ENCODE measurements at places on chromosomes 7 and 10.

GRCh38 chr10:127815147-127815546 is 77.6 kb downstream of the CLRN3 start:
- no peak for DNase-seq

- DNase-seq: no peak
Observed at GRCh38 chr7:956031-956430, 1.6 kb upstream of the ADAP1 start.

DNA sequence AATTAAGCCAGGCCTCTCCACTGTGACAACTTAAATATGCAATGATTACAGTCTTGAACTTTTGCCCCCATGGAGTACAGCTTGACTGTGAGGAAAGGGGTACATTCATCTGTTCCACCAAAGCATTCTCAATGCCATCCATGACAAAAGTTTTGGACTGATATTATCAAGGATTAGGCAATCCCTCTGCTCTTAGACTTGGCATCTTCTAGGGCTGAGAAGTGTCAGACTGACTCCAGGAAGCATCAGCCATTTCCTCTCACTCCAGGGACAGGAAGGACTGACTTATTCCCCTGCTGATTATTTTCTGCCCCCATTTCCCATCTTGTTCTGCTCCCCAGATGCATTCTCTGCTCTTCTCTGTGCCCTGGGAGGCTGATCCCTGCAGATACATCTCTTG is 69.7 kb downstream of the ZNF365 start:
- no peak for DNase-seq

DNA sequence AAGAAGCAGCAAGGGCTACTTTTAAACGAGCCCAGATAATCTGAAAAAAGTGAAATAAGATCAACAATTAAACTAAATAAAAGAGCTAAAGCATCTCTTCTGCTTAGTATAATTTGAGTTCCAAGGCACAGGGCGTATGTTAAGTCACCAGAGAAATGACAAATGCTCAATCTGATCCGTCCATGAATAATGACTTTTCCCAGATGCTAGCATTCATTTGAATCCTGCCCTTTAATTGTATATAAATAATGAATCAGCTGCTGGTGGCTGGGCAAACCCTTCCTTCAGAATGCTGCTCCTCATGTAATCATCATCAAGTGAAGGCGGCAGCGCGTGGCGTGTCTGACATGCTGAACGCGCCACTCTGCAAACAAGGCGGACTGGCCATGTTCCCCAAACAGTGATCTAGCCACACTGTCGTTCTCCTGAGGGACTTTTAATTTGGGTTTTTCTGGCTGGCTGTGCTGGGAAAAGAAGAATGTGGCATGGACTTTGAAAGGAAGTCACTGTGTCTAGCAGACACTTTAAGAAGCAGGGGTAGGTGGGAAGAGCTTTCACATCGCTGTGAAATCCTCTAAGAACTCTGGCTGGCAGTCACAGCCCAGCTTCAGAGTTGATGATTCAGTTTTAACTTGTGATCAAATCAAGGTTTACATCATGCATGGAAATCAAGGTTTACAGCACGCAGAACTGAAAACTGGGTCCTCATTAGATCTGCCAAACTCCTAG is 70.7 kb downstream of the BEND7 start:
- no peak for DNase-seq

GRCh38 chr7:83655951-83656556 is 7.1 kb upstream of the SEMA3E start:
- DNase-seq: peak; percentile 34

DNA sequence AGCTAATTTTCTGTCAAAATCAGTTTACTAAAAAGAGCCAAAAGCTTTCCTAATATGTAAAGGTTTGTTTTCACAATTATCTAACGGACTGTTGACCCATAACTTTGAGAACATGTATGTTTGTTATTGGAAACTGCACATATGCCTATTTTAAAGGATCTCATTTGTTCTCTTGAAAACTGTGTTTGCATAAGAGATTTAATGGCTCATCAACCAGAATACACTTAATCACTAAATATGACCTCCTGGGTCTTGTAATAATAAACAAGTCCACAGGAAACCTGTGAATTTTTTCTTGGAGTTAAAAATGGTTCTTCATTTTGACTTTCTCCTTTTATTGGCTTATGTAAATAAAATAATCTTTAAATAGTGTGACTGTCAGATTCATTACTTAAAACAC is 48.3 kb upstream of the STEAP1B start:
- DNase-seq: no peak

DNA sequence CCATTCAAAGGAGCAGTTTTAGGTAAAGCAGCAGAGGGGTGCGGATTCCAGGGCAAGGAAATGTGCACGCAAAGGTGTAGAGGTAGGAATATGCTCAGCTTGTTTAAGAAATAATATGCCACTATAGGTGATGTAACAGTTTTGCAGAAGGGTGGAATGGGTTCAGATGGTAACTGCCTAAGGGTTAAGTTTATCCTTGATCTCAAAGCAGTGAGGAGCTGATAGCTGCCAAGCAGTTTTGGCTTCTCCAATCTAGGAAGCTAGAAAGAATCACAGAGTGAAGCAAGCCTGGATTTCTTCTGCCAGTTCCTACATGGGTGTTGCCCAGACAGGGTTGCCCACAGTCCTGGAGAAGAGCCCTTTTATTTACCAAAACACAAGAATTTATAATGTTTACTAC is 6.0 kb downstream of the ACADSB start:
- DNase-seq: no peak

DNA sequence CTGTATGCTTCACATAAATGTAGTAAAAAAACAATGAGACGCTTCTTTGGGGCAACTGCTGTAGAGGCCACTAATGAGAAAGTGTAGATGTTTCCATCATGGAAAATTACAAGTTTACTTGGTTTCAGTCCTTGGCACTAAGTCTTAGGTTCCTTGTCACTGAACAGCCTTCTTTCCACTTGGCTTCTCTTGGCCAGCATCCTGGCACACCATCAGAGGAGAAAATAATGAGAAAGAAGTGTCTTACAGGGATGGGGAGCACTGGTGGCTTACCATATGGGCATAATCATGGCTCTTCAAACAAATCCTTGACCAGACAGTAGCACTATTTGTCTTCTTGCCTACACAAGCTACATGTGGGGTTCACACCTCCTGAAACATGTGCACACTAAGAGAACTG is 22.5 kb upstream of the SH3PXD2A start:
- no peak for DNase-seq

GRCh38 chr10:73494877-73495225 is 973 bp downstream of the PPP3CB start:
- no peak for DNase-seq

DNA sequence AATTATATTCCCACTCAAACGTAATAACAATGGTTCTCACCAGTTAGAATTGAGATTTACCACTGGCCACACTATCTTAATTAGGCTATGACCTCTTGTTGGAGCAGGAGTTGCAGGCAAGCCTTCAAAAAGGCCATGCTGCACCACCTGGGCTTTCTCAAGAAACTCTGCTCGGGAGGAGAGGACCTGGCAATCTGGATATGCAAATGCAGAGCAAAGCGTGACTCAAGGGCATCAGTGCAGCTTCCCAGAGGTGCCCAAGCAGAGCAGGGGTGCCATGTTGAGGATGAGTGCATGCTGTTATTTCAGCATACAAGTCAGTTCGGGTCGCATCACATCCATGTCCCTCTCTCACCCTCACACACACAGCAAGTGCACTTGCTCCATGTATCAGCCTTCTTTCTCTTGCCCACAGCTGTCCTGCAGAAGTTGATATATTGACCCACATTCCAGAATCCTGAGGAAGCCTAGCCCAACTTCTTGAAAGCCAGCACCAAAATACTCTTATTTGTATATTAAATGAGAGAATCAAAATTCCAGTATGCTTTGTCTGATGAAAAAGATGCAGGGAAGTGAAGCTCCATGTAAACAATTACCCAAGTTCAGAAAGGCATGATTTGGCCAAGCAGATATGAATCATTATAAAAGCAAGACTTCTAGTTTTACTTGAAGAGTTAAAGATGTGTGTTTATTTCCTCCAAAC is 55.7 kb upstream of the IL6 start:
- no peak for DNase-seq

DNA sequence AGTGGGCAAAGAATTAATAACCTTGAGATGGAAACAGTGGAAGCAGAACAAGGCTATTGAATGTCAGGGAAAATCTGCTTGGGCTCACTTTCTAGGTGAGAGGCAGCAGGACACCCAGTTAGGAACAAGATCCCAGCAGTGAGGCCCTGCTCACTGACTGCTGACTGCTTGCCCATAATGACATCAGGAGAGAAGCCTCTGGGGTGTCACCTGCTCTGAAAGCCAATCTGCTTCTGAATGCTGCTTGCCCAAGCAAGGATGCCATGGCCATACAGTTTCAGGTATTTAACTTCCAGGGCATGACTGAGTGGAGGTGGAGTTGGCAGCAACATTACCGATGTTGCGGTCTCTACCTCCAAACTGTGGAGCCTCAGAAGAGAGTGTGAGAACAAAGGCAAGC is 11.7 kb upstream of the WAPL start:
- DNase-seq: no peak
